ENCODE measurements at places on chromosomes 6 and 20.

GRCh38 chr6:7000825-7001777 lies 106.7 kb upstream of the RREB1 start:
- no peak for DNase-seq

DNA sequence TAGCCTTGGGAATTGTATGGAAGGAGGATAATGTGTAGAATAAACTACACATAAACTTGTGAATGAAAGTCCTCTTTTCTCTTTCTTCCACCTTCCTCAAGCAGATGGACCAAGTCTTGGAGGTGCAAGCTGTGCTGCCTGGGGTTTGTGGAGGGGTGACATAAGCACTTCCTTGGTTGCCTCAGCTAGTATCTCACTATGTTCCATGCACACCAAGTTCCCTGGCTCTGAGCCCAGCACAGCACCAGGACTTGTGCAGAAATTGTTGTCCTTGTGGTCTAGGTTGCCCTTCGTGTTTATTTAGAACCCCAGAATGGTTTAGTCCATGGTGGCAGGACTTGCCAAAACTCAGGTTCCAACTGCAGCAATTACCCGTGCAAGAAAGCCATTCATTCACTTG lies 110.3 kb downstream of the MEI4 start:
- no peak for DNase-seq

GRCh38 chr20:1225263-1225782 lies 521 bp upstream of the RAD21L1 start:
- no peak for DNase-seq

DNA sequence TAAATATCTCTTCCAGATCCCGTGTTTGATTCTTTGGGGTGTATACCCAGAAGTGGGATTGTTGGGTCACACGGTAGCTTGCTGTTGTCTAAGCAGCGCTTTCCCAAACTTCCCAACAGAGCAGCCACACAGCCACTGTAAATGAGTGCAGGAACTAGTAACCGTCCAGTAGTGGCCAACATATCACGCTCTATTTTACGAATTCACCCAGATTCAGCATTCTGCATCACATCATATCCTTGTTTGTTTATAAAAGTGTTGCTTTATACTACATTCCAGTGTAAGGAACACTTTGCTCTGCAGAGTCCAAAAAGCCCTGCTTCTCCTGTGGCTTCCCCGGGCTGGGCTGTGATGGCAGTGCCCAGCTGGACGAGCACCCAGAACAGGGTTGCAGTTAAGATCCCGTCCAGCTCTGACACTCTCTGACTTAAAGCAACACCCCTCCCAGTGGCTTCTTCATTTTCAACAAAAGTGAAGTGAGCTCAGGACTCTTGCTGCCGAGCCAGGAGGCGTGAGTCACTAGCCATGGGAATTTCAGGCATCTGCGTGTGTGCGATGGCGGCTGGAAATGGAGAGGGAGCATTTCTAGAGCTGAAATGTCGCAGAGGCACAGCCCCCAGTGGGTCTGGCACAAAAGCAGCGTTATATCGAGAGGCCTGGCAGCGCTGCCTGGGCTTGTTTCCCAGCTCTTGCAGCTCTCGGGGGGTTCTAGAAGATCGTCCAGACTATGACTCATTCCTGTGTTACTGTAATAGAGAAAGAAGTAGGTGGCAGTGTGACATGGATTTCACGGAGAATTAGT lies 216.3 kb upstream of the ECI2 start:
- peak; percentile 59 for DNase-seq

DNA sequence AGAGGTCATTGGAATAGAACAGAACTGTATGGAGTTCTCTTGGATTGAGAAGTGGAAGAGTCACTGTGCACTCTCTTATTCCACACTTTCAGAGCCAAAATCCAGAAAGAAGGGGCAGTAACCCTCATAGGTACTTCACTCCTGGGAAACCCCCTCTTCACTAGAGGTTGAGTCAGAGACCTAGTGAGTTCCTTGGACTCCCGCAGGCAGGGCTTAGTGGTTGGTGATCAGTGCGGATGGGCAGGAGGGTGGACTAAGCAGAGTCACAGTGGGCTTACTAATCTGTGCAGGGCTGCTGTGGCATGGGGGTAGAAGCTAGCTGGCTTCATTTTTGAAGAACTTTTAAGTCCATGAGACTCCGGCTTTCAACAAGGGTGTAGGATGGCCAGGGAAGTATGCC lies 95.0 kb upstream of the MLN start:
- no peak for DNase-seq

DNA sequence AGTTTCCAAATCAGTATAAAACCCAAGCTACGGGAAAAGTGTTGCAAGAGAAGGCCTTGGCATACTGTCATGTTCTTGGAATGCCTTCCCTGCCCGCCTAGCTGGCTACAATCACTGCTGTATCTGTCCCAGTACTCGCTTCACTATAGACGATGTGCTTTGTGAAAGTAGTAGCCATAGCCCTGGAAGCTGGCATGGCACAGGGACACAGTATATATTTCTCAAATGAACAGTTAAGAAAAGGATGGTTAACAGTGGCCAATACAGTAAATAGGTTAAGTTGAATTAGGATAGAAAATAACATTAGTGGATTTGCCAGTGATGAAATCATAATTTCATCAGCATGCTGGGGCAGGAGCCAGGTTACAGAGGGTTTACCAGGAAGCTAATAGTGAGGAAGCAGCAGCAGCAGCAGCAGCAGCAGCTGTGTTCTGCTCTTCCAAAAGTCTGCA lies 499.3 kb downstream of the CDKAL1 start:
- DNase-seq: no peak

DNA sequence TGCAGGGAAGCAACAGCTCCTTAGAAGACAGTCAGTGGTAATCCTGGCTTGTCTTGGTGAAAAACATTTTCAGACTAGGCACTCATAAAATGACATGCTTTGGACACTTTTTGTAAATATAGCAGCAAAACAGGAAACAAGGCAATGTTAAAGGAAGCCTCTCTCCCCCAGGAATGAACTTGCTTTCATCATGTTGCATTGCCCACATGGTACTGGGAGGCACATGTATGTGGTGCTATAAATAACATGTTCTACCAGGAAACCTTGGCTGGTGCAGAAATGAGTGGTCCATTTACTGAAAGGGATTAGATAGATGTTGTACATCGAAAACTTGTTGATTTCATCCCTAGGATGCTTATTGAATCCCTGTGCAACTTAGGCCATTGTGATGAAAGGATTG lies 121.4 kb upstream of the RREB1 start:
- DNase-seq: no peak
